Left ventricle myocardium superior (tissue), 1 donor: ENCODE measurements at places on chromosomes 12 and 14. TPM values are rescaled to one million over a fixed set of nuclear protein-coding genes. Genes with fewer than 3 reads are reported as not detected.

HNF1A gene
- total RNA-seq = not detected

GRCh38 chr12:10388624-10389413 is 1.0 kb downstream of the KLRK1 start:
- no peak for DNase-seq

DNA sequence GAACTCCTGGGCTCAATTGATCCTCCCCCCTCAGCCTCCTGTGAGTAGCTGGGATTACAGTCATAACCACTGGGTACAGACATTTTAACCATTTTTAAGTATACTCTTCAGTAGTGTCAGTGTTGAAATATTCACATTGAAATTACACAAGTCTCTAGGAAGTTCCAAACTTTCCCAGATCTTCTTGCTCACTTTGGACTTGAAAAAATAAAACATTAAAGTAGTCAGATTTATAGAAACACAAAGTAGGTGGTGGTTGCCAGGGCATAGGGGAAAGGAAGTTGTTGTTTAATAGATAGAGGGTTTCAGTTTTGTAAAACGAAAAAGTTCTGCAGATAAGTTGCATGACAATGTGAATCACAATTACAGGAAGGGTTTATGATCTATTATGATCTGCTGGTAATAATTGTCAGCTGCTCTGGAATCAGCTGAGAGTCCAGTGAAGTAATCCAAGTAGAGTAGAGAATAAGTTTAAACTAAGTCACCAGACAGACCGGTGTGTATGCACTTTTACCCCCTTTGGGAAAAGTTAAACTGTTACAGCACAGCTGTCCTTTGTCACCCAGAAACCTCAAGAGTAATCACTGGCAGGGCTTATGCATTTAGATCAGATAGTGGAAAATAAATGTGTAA is 27.4 kb downstream of the PCNX1 start:
- no peak for DNase-seq

DNA sequence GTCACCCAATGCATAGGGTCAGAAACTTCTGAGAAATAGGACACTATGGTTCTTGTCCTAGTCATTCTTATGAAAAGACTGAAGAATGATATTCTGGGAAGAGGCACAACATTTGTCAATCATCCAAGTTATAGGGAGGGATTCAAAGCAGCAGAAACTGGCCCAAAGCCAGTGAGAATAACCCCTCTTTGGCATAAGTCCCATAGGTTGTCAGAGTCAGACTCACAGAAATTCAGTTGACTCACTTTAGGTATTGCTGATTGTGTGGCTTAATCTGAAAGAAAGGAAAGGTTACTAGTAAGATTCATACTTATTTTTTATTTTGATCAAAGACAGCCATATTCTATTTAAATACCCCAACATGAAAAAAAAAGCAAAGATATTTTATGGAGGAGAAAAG is 151.0 kb downstream of the SRGAP1 start:
- DNase-seq = no peak

DNA sequence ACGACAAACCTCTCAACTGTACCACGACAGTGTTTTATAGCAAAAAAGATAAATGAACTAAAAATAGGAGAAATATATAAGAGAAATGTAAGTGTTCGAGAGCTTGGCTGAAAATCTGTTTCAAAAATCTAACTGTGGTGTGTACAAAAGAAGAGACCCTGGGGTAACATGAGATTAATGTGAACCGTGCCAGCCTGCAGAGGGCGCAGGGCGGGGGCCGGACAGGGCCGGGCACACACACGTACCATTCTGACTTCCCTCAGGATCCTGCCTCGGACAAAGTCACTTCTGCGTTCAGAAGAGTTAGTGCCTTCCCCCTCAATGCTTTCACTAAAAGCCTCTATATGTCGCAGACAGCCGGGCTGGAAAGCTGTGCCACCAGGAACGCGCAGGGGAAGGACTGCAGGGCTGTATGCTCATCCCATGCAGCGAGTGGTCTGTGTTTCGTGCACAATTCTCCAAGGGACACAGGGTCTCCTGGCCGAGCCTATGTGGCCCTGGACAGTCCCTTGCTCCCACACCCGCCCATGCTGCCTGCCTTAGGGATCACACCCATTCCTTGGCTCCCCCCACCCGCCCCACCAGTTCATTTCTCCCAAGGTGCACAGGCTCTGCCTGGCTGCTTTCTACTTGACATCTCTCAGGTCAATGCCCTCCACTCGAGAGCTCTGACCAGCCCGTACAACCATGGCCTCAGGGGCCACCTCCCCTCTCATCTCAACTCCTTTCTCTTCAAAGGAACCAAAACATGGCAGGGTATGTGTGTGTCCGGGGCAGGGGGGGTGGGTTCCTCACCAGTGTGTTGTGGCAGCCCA is 8.5 kb downstream of the CDCA4 start:
- DNase-seq = no peak

DNA sequence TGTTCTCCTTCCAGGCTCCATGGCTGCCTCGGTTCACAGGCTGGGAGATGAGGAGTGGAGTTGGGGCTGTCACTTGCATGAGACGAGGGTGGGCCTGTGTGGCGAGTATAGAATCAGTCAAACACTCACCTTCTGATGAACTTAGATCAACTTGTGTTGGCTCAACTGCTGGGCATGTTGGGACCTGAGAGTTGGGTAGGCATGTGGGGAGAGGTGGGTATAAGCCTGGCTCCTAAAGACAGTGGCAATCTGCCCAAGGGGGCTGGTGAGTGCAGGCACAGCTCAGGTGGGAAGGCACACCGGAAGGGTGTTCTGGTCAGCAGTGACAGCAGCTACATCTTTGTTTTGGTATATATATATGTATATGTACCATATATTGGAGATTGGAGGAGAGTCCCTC is 30.1 kb upstream of the TDRD9 start:
- no peak for DNase-seq

DNA sequence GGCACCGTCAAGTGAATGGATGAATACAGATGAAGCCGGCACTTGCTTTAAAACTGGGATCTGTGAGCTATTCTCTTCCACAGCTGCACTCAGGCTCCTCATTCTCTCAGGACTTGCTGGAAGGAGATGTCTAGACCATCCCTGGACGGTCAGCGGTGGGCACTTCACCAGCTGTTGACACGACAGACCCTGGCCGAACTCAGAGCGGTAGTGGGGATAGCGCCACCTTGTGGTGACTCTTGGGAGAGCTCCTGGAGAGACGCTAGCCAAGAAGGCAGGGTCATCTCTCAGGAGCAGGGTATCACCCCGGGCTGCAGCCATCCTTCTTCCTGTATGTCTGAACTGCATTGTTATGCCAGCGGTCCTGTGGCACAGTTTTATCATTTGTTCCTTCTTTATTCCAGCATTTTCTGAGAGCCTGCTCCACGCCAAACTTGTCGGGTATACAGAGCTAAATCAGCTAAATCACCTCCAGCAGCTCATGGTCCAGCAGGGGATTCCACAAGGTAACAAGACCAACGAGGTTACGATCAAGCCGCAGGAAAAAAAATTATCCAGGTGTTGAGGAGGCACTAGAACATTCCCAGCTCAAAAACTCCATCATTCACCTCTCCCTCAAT is 10.0 kb downstream of the WNT1 start:
- peak; percentile 77 for DNase-seq

DNA sequence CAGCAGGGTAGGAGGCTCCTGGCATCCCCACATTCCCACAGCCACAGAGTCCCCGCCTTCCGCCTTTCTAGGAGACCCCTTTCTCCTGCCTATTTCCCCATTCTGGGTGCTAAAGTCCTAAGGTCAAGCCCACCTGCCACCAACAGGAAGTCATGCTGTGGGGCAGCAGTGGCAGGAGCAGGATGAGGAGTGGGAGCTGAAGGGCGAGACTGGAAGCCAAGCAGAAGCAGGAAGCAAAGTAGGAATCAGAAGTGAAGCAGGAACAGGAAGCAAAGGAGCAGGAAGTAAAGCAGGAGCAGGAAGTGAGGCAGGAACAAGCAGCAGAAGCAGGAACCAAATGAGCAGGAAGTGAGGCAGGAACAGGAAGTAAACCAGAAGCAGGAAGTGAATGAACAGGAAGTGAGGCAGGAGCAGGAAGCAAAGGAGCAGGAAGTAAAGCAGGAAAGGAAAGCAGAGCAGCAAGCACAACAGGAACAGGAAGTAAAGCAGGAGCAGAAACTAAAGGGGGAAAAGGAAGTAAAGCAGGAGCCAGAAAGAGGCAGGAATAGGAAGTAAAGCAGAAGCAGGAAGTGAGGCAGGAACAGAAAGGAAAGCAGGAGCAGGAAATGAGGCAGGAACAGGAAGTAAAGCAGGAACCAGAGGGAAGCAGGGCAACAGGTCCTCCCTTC is 38.3 kb upstream of the RIMBP2 start:
- DNase-seq = no peak

GRCh38 chr14:92463141-92463540 is 50.4 kb upstream of the RIN3 start:
- DNase-seq = no peak

- no peak for DNase-seq
Measured at GRCh38 chr12:114272605-114273004, 133.3 kb downstream of the TBX5 start.

DNA sequence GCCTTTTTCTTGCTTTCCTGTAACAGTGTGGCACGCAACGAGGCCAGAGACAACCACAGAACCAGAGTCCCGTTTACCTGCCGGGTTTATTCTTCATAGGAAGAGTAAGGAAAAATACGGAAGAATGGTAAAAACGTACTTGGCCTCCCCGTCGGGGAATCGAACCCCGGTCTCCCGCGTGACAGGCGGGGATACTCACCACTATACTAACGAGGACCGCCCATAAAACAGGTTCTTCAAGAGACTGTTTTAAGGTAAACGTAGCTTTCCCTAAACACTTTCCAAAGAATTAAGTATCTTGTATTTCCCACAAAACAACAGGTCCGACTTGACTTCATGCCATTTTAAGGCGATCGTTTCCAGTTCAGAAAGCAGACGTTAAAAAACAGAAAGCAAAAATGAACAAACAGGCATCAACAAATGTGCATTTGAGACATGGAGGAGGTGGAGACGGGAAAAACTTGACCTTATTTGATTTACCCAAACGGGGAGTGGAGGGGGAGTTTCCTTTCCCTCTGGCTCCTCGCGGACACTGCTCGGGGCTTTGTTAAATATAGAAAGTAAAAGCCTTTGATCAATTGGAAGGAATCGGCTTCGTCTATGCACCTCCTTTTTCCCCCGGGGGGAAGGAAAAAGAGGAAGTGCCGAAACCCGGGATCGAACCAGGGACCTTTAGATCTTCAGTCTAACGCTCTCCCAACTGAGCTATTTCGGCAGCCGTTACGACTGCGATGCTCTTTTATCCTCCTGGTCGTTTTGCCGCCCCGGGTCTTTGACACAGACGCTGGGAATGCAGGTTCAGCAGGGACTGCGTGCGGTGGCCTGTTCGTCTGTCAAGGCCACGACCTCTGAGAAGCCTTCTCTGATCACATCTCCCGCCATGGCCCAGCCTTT is 13.0 kb upstream of the UBC start:
- peak; percentile 91 for DNase-seq

DNA sequence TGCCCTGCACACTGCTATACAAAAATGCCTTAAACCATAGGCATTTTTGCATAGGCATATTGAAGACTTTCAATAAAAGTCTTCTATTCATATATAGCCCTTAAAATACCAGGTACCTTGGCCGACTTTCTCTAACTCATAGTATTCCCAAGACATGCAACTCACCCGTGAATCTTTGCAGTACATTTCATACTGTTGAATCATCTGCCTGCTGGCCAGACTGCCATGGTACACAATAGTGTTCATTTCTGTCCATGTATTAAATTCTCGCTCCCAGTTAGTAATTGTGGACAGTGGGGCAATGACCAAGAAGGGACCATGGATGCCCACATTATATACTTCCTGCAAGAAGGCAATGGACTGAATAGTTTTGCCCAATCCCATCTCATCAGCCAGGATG is 24.3 kb upstream of the SUPT16H start:
- no peak for DNase-seq

GRCh38 chr14:38063711-38064320 is 143.9 kb upstream of the SSTR1 start:
- DNase-seq = no peak

DNA sequence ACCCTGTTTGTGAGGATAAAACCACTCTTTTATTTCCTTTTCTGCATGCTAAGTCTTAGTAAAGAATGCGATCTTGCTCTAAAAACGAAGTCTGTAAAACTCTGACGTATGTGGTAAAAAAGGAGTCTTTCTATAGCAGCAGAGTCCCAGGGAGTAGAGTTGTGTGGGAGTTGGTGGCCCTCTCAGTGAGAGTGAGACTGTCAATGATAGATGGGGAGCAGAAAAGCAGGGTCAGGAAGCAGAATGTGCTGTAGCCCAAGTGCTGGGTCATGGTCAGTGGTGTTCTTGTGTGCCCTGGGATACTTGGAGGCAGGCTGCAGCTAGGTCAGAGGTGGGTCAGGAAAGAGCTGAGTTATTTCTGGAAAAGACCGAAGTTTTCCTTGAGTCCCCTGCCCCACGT is 20.3 kb upstream of the GPR33 start:
- no peak for DNase-seq

DNA sequence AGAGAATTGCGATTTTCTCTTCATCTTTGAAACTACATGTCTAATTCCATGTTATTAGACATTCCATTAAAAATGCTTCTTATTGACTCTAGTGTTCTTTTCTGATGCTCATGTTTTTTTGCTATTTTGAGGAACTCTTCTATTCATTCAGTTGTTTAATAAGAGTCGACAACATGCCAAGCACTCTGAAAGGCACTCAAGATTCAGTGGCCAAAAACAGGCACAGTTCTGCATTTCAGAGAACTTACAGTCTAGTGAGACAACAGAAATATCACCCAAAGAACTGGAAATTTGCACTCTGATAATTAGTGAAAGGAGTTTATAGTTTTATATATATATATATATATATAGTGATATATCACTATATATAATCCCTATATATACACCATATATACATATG is 111.7 kb downstream of the TSHR start:
- DNase-seq = no peak

- no peak for DNase-seq
Measured at GRCh38 chr14:36420149-36420687, 99.8 kb upstream of the MBIP start.

MIPOL1 gene
- 6.5 TPM for total RNA-seq

DNA sequence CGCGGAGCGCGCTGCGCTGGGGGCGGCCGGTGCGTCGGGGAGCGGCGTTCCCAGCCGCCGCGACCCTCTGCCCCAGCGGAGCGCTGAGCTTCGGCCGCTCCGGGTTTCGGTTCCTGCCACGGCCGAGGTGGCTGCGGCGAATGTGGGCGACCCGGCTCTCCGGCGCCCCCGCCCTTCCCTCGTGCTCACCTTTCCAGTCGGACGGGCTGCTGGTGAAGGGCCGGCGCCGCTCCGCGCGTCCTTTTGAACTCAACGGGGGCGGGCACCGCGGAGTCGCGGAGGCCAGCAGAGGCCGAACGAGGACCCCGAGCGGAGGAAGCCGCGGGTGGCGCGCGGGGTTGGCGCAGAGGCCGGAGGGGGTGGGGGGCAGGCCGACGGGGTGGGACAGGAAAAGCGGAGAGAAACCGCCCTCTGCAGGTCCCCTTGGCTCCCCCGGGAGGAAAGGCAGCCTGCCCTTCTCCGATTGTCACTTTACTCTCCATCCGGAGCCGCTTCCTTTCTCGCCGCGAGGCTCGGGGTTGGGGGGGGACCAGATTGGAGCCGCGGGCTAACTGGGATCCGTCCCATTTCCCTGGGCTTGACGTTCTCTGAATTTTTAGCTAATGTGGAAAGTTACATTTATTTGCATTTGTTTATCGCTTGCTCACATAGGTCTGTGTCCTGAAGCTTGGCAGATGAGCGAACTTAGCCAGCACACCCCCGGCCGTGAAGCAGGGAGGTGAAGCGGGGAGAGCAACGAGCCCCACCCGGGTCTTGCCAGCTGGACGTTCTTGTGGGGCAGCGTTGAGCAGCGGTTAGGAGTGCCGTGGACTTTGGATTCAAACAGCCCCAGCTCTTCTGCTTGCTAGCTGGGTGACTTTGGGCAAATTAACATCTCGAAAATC is at the start of gene SMAGP:
SMAGP (minus strand) TSS at position 349 of the 884 bp plus-strand sequence. CDS start 1,137 bp downstream, outside the sequence.
- peak; percentile 71 for DNase-seq

DCN gene
- total RNA-seq = 741 TPM

GRCh38 chr14:23121361-23121771 is 2.3 kb upstream of the CEBPE start:
- no peak for DNase-seq
